ENCODE measurements at places on chromosomes 2 and 18.
A peak's percentile ranks its signal among the peaks of the same experiment; 100 is the strongest.

DNA sequence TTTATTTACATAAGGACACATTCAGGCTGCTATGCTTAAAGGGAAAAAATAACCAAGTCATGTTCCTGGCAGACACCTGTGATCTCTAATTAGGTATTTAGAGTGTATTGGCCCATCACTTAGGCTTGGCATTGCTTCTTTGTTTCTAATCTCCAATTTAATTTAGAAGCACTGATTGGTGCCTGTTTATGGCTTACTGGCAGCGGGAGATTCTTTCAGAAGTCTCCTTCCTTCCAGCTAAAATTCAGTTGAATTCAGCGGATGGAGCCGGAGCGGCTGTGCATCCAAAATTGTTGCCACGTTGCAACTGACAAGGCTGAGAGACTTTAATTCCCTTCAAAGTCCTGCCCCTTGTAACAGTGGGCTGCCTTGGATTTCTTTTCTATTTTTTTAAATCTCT lies 66.5 kb downstream of the VWA3B start:
- DNase-seq = no peak

DNA sequence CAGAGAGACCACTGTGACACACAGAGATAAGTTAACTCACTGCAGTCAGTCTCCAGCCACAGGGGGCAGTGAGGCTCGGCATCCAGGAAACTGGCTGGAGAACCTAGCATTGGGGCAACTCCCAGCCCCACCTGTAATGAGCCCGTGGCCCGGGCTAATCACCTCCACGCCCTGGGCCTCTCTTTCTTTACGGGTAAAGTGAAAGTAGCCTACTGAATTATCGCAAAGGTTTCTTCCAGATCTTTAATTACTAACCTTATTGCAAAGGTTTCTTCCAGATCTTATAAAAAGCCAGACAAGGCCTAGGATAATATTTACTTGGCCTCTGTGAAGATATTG lies 45.7 kb upstream of the ACAA2 start:
- no peak for DNase-seq

- DNase-seq = peak; percentile 39
Observed at GRCh38 chr2:102657770-102658169, 38.4 kb downstream of the SLC9A2 start.

DNA sequence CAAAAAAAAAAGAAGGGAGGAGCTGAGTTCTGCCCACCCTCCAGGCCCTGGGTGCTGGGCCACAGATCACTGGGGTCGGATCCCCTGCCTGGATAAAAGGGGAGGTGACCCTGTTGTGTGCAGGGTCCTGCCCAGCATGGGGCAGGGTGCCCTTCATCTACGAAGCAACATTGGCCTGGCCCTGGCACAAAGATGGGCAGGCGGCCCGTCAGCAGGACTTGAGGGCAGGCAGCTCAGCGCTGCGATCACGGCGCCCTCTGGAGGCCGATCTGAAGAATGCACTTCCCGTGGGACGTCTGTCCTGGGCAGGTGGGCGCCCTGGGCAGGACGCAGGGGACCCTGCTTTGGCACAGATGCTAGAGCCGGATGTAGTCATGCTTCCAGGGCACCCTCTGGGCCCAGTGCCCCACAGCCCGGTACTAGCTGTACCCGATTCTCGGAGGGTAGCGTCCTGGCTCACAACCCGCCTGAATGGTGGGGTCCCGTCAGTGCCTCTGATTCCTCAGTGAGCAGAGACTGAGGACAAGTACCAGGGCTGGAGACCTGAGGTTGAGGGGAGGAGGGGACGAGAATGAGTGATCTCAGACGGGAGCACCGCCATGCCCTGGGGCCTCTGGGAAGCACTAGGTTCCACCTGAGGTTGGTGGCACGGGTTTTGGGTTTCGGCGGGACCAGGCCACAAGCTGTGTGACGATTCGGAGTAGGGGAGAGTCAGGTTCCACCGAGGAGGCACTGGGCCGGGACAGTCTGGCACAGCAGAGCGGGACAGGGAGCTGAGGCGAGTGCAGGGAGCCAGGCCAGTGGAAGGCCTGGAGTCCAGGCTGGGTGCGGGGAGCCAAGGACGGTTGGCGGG lies 18.0 kb downstream of the ARID5A start:
- DNase-seq = peak; percentile 39

GRCh38 chr2:47849368-47849767 lies 56.9 kb downstream of the FBXO11 start:
- no peak for DNase-seq

- DNase-seq = no peak
Observed at GRCh38 chr2:241227594-241227993, 39.1 kb downstream of the ANO7 start.

- no peak for DNase-seq
Observed at GRCh38 chr18:51391215-51391614, 193.7 kb upstream of the MEX3C start.

DNA sequence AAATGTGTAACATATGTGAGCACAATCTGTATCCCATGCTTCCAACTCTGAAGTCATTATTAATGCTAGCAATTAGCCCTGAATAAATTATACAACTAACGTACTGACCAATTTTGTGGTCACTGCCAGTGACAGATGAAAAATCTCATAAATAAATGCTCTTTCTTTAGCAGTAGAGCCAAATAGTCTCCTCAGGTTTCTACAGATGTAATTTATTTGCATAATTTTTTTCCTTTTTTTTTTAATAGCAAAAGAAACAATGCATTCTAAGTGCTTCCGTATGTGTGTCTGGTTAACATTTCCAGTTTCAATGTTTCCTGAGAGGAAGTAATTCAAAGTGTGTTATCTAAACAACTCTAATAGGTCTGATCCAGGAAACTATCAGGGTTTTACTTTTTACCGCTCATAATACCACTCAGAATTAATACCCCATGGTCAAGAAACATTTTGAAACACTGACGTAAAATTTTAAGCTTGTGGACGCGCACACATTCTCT lies 108.4 kb downstream of the MEP1B start:
- no peak for DNase-seq

DNA sequence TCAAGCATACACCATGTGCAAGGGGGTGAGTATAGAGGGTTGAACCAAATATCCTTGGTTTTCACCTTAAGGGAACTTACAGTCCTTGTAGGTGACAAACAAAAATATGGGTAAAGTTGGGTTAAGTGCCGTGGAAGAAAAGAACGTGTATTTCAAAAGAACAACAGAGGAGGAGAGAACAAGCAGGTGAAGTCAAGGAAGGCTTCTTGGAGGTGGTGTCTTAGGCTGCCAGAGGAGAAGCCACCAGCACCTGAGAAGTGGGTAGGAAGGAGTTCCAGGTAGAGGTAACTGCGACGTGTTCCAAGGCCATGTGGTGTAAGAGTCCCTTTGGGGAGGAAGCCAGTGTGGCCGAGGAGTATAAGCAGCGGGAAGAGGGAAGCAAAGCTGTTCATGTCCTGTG lies 27.2 kb downstream of the CABLES1 start:
- DNase-seq = no peak

- peak; percentile 89 for DNase-seq
Observed at GRCh38 chr2:46909771-46910419, 5.7 kb downstream of the MCFD2 start.

GRCh38 chr2:12352889-12353288 lies 363.8 kb upstream of the TRIB2 start:
- no peak for DNase-seq

DNA sequence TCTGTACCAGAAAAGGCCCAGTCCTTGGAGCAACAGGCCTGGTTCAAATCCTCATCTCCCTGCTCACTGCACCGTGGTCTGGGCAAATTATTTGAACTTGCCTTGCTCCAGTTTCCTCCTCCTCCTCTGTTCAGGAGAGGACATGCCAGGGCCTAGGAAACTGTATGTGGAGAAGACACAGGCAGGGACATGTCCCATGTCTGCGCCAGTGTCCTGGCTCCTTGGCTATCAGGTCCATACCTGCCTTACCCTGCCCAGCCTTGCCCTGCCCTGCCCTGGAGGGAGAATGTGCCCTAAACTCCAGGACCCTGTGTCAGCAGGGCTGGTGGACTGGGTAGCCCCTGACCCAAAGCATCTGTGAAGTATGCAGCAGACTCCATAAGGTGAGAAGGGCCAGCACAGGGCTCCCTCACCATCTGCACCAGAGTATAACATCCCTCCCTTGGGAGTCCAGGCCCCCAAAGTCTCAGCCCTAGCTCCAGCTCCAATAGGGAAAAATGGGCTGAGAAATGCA lies 165.3 kb downstream of the GALNT1 start:
- DNase-seq = no peak

Measured in Caki2 (cell line).